Vagina (tissue), 2 donors: ENCODE measurements at places on chromosomes 11 and 22. TPM values are rescaled to one million over a fixed set of nuclear protein-coding genes. Genes with fewer than 3 reads are reported as not detected.

GRCh38 chr22:43239193-43239780 is 52.4 kb upstream of the TTLL12 start:
- no peaks in the 10 kb centered on the region for H3K27me3 ChIP-seq
- no peak overlapping the region for H3K27ac ChIP-seq
- H3K4me3 ChIP-seq, result no peak overlapping the region
- H3K36me3 ChIP-seq, result no peaks in the 10 kb centered on the region
- no peak for DNase-seq
- H3K4me1 ChIP-seq, result no peaks in the 10 kb centered on the region

DNA sequence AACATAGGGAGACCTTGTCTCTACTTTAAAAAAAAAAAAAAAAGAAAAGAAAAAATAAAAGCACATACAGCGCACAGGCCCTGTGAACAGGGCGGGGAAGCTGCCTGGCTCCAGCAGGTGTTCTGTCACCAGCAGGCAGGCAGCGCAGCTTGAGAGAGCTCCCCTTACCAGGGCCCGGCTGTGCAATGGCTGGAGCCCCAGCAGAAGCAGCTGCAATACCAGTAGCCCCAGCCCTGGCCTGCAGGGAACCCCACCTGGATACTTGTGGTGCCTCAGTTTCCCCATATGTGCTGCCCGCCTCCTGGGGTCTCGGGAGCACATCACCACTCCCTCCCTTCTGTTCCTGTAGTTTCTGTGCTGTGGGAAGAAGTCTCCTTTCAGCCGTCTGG is 12.3 kb downstream of the TSPAN32 start:
- H3K27ac ChIP-seq, result peak overlapping the region; percentile 97
- no peak overlapping the region for H3K4me3 ChIP-seq
- no peaks in the 10 kb centered on the region for H3K27me3 ChIP-seq
- peaks cover 59% of the 10 kb centered on the region for H3K4me1 ChIP-seq

Gene TTC36
- total RNA-seq, result not detected

DNA sequence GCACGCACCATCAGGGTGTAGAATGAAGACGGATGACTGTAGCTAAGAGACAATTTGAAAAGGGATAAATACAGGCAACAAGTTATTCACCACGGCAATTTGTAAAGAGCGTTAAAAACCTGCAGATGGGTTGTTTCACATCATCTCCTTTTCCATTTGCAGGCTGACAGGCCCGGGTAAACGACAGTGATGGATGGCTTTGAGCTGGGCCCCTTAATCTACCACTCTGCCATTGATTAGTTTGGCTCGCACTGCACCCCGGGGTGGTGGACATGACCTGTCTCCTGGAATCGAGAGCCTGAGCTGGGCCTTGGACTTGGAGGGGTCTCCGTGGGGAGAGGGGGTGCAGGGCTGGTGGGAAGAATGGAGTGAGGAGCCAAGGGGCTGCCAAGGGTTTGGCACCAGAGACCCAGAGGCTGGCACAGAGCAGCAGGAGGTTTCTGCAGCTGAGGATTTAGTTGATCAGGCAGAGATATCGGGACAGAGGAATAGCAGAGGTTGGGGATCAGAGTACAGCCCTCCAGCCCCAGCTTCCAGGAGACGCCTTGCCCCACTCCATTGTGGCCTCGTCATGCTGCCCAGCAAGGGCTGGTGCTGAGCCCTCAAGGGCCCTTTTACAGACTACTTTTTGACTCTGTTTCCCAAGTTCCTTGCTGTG is 110.6 kb upstream of the NECTIN1 start:
- H3K4me1 ChIP-seq, result no peaks in the 10 kb centered on the region
- no peak overlapping the region for H3K27ac ChIP-seq
- no peaks in the 10 kb centered on the region for H3K36me3 ChIP-seq
- no peaks in the 10 kb centered on the region for H3K27me3 ChIP-seq
- DNase-seq, result no peak

Gene CYP2R1
- 12.3 TPM for total RNA-seq
